Activated CD8-positive, alpha-beta memory T cell treated with anti-CD3 and anti-CD28 coated beads for 4 hours (primary cell): ENCODE measurements at places on chromosomes 13 and 19.

DNA sequence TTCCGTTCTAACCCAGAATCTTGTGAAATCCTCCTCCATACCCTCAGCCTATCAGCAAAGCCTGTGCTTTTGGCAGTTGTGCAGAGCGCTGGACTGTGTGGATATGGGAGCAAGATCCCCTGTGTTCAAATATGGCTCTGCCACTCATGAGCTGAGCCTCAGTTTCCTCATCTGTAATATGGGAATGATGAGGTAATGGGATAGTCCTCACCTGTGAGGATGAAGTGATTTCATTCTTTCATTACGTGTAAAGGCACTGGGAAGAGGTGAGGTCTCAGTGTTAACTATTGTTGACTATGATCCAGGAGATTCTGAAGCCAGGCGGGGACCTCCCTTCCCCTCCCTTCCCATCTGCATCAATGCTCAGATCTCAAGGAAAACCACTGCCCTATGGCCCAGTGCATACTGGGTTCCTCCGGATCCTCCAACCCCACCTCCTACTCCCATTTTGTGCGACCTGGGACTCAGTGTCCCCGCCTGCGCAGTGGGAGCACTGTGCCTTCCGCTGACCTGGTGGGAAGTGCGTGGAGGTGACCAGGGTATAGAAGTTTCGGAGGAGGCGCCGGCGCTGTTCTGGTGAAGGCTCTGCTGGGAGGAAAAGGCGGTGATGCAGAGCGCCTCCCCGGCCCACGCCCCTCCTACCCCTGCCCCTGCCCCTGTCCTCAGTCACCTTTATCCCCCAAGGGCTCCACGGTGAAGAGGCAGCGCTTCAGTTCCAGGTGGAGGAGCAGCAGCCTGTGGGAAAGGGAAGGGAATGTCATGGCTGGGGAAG, 5.0 kb downstream of the FUZ start:
- no peak for DNase-seq

DNA sequence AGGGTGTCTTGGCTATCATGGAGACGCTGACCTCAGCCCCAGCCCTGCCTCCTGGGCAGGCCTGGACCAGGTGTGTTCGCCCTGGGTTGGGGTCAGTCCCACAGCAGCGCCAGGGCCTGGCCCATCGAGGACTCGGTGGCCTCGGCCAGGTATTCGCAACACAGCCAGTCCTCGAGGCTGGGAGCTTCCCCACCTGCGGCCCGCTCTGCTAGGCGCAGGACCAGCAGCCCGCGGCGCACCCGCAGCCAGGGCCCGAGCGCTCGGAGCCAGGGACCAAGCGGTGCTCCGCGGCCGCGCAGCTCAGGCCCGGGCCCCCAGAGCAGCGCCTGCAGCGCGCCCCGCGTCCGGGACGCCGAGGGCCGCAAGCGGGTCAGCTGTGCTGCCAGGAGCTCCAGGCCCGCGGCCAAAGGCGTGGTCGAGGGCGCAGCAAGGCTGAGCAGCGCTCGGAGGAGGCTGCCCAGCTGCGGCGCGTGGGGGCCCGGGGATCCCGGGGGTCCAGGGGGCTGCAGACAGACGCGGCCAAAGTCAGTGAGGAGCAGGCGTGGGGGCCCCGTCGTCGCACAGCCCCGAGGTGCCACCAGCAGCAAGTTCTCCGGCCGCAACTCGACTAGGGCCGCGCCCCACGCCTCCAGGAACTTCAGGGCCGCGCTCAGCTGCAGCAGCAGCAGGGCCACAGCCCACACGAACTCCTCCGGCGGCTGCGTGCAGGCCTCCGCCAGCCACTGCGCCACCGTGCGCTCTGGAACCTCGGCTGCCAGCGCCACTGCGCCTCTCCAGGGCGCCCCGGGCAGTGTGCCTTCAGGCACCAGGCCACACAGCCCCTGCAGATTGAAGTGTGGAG, 6.2 kb downstream of the PEAK3 start:
- no peak for DNase-seq

GRCh38 chr19:45103508-45104319, 10.7 kb downstream of the PPP1R37 start:
- DNase-seq: no peak

- no peak for DNase-seq
These were observed 475.5 kb downstream of the TSHZ3 start for GRCh38 chr19:30873691-30874090.

GRCh38 chr19:29831041-29831548, 19.3 kb downstream of the CCNE1 start:
- DNase-seq: no peak

DNA sequence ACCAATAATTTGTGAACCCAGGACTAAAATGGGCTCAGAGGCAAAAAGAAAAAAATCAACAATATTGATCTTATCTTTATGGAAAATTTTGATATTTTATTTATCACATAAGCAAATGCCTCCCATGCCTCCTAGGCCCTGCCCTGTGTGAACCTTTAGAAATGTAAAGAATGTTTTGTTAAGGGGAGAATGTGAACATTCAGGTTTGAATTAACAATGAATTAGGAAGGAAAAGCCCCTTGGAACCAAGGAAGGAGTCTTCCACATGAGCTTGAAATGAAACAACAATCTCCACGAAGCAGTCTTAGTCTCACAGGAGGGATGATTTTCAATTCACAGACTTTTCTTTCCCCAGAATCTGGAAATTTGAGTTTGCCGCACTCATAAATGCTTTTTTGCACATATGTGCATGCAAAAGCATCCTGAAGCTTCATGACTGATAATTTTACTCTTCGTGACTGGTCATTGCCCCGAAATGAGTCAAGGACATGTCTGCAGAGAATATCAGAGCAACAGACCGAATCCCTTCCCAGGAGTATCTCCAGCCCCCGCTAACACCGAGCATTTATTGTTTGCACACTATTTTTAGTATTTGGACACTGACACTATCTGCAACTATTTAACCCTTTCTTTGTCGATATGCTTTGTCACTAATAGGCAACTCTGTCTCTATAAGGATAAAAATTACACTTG, 135.2 kb downstream of the DCT start:
- DNase-seq: no peak

GRCh38 chr13:50651922-50652321, 191.6 kb downstream of the DLEU7 start:
- no peak for DNase-seq

GRCh38 chr19:55738302-55738701, at the start of gene NLRP9:
Gene NLRP9, minus strand, starts transcription at chr19:55738402. Its CDS starts 28 bp downstream, at chr19:55738374.
- DNase-seq: no peak

- DNase-seq: no peak
These were observed at the start of gene SCGB2B2 for GRCh38 chr19:34676697-34677385. Gene SCGB2B2, minus strand, starts transcription at chr19:34677159. Its CDS starts 82,596 bp downstream, at chr19:34594563.

DNA sequence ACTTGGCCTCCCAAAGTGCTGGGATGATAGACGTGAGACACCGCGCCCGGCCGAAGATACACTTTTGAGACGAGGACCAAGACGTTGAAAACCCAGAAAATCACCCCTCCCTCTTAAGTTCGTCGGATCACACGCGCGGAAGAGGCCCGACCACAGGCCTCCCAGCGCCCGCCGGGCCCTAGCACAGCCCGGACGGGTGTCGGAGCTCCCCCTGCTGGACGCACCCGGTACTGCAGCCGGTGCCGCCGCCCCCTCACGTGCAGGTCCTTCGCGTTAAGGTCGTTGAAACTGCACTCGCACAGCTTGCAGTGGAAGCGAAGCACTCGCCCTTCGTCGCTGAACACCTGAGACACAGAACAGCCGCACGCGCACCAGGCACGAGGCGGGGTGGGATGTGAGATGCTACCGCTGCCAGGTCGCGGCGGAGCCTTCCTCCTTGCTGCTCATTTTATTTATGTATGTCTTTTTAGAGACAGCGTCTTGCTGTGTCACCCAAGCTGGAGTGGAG, 35.7 kb upstream of the MATK start:
- DNase-seq: peak; percentile 90

DNA sequence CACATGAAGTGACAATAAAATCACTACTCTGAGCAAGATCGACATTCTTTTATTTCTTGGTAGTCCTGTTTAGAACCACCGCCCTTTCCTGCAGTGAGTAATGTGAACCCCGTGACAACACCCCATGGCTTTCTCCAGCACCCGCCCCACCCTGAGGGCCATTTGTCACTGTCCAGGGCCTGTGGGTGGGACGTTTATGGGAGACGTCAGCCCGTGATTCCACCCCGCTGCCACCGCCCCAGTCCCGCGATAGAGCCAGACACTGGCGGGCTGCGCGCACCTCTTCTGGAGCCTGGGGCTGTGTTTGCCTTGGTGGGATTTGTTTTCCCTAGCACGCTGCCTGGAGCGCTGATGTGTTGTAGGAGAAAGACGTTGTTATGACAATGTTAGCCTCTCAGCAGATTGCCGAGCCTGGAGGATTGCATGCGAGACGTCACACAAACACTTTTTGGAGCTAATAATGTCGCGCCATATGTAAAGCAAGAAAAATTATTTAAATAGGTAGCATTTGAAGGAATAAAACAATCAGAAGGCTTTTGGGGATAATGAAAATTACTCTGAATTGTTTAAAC, 263.7 kb downstream of the TEX29 start:
- DNase-seq: no peak

- DNase-seq: no peak
These were observed 77.4 kb downstream of the CYSLTR2 start for GRCh38 chr13:48731001-48731658.

DNA sequence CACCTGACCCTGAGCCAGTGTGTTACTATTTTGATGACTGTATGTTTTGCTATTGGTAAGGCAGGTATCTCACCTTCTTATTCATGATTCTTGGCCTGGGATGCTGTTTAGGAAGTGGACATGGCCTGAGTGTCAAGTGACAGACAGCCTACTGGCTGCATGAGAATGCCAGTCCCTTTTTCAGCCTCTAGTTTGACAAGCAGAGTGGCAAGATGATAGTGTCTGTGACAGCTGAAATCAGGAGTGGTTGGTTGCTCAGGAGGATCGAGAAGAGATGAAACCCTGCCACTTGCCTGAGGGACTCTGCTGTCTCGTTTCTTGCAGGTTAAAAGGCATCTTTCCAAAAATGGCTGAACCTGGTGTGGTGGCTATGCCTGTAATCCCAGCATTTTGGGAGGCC, 7.1 kb upstream of the ELOF1 start:
- DNase-seq: no peak

DNA sequence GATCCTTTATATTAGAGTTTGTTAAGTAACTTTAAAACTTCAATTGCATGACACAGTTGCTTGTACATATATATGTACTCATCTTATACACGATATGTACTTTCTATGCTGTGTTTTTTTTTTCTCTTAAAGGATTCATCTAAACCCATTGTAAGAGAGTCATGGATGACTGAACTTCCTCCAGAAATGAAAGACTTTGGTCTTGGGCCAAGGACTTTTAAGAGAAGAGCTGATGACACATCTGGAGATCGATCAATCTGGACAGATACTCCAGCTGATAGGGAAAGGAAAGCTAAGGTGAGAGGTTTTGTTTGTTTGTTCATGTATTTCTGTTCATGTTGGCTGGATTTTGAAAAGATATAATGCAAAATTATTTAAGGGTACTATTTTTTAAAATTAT, 26.0 kb downstream of the GPALPP1 start:
- DNase-seq: no peak

DNA sequence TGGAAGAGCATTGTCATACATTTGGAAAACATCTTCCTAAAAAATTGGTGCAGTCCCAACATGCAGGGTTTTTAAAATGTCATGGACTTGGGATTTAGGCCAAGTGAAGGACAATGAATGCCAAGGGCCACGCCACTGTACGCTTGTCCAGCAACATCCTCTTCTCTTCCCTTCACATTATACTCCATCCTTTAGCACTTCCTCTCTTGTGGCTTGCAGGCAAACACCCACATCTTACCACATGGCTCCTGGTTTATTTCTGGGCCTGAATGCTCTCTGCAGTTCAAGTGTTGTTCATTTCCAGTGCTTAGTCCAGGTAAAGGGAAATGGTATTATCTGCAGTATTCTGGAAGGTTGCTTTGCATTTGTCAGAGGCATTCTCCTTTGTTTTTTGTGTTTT, 45.0 kb downstream of the CBY2 start:
- no peak for DNase-seq

- no peak for DNase-seq
These were observed at the start of gene ADM5 for GRCh38 chr19:49689133-49690078. Gene ADM5, plus strand, starts transcription at chr19:49689594. Its CDS starts 244 bp downstream, at chr19:49689838.

- no peak for DNase-seq
These were observed 184.8 kb downstream of the SHISA2 start for GRCh38 chr13:25867038-25867437.
